Nucleus accumbens (tissue), 56 donors: ENCODE measurements at places on chromosomes 1 and 21.

GRCh38 chr1:22826604-22827580 is 116.3 kb downstream of the EPHB2 start:
- DNase-seq, result no peak

GRCh38 chr1:184044603-184045376 is 6.7 kb upstream of the TSEN15 start:
- no peak for DNase-seq

DNA sequence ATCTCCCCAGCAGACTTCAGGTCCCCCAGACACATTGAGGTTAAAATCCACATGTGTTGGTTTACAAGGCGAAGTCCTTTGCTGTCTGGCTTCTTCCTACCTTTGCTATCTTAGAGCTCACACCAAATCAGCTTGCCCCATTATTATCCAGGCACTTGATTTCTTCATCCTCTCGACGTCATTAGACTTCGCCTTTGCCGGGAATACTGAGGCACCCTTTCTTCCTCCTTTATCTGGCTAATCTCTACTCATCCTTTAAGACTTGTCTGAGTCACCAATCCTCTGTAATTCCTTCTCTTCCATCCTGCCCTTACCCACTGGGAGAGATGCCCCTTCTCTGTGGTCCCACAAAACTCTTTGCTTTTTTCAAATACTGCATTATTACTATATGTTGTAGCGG is 9.2 kb upstream of the XCL2 start:
- no peak for DNase-seq

GRCh38 chr1:30930631-30931173 is 22.1 kb upstream of the SDC3 start:
- DNase-seq, result no peak

- DNase-seq, result no peak
These were observed 75.3 kb downstream of the CD58 start for GRCh38 chr1:116495535-116495934.

GRCh38 chr21:33543505-33544129 is 779 bp downstream of the SON start:
- no peak for DNase-seq

DNA sequence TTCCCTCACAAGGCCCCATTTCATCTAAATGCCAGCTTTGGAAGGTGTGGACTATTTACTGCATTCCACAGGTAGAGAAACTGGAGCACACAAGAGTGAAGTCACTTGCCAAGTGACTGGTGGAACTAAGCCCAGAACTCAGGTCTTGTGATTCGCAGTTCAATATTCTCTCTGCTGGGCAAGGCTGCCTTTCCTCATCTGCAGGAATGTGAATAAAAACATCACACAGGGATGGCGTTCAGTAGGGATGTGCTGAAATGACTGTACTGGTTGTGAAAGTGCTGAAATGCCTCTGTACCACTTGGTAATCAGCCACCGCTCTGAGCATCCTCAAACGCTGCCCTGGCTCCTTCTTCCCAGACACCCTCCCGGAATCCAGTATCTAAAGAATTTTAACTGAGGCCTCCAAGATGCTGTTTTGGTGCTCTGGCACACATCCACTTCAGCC is 145.6 kb downstream of the HIVEP3 start:
- no peak for DNase-seq

GRCh38 chr1:113872219-113872935 is 865 bp upstream of the PTPN22 start:
- DNase-seq, result no peak

DNA sequence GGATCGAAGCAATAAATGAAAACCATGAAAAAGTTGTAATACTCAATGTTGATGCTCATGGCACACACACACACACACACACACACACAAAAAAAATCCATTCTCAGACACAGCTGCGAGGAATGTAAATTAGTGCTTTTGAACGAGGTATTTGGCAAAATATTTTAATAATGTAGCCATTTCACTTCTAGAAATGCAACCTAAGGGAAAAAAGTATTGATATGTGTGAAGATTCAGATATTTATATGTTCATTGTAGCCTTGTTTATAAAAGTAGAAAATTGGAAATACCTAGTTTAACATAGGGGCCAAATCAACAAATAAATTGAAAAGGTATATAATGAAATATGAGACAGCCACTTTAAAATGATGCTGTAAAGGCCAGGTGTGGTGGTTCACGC is 3.8 kb downstream of the PLEKHA6 start:
- no peak for DNase-seq

DNA sequence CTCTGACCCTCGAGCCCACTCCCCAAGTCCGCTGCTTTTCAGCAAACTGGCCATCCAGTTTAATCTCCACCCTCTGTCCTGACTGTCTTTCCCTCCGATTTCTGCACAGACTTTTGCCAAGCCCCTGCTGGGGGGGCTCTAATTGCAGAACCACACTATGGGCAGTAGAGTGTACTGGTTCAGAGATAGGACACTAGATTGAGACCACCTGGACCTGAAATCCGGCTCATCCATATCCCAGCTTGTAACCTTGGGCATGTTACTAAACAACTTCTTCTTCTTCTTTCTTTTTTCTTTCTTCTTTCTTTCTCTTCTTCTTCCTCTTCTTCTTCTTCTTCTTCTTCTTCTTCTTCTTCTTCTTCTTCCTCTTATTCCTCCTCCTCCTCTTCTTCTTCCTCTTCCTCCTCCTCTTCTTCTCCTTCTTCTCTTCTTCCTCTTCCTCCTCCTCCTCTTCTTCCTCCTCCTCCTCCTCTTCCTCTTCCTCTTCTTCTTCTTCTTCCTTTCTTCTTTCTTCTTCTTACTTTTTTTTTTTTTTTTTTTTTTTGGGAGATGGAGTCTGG is 7.7 kb downstream of the LRRC71 start:
- DNase-seq, result no peak

DNA sequence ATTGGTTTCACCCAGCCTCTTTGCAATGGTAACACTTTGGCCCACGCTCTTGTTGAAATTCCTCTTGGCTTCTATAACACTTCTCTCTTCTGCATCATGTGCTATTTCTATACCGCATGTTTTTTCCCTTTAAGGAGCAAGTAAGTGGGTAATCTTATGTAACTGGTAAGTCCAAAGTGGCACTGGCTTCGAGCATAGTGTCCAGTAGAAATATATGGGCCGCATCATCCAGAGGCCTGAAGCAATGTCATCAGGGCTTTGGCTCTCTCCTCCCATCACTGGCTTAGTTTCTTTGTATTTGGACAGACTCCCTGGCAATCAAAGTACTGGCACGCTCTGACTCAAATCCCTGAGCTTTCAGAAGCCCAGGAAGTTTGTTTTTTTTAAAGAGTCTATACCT is 17.5 kb downstream of the CHML start:
- no peak for DNase-seq

DNA sequence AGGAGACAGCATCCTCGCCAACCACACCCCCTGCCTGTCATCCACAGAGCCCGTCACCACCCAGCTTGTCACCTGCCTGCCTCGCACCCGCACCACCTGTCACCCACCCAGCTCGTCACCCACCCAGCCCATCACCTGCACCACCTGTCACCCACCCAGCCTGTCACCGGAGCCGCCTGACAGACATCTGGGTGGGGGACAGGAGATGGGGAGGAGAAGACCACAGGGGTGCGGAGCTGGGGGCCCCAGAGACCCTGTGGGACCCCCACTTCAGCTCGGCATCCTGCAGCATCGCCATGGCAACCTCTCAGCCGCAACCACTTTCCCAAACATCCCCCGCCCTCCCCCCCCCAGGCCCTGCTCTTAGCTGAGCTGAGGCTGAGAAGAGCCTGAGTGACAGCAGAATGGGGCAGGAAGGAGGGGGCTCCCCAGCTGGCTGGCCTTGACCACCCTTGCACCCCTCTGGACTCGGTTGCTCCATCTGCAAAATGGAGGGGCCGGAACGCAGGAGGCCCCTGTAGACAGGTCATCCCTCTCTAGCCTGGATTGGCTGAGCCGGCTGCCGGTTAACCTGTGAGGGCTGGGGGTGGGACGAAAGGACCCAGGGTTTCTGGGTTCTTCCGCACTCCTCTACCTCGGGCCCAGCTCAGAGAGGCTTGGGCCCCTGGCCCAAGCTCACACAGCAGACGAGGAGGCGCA is 11.6 kb downstream of the AHDC1 start:
- DNase-seq, result no peak

GRCh38 chr1:95982711-95983110 is 738.9 kb upstream of the PTBP2 start:
- no peak for DNase-seq

DNA sequence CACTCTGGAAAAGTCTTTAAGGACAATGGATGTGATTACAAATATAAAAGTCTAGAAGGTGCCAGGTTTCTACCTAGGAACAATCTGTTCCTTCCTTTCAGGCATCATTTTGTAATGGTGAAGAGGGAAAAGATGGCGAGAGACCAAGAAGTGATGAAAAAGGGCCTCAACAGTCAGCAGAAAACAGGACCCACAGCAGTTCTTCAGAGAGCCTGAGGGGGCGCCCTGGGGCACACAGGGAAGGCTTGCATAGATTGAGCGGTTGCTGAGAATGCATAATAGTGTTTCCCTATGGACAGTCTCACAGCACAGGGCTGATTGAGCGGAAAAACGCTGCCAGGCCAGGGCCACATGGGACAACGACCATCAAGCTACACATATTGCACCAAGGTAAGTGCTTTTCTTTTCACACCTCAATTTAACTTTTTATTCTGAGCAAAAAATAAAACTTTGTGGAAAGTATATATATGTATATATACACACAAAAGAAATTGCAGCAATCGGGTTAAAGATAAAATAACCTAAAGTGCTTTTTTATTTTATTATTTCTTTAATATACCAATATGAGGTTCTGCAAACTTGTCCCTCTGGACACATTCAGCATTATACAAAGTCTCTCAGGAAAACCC is 3.1 kb upstream of the YRDC start:
- peak; percentile 12 for DNase-seq

- DNase-seq, result no peak
These were observed 8.1 kb downstream of the CD247 start for GRCh38 chr1:167510244-167510643.

- no peak for DNase-seq
These were observed 1212.3 kb upstream of the NCAM2 start for GRCh38 chr21:19785941-19786340.

- no peak for DNase-seq
These were observed 52.8 kb upstream of the EDARADD start for GRCh38 chr1:236341298-236341697.

DNA sequence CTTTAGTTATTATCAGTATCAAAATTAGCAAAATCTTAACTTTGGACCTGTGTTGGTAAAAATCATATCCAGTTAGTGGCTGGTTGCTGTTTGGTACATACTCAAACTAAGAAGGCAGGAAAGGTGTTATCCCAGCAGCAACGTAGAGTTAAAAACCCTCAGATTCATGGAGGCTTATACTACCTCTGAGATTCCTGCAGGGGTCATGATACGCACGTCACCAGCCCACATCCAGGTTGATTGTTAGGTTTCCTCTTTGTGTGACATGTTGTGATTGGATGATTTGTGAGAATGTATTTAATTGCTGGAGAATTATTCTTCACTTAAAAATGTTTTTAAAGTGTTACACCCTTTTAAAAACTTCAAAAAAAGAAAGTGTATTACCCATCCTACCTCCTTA is 423.3 kb upstream of the ADGRL2 start:
- DNase-seq, result no peak

- no peak for DNase-seq
These were observed 110.5 kb upstream of the CDC42BPA start for GRCh38 chr1:227428803-227429202.

DNA sequence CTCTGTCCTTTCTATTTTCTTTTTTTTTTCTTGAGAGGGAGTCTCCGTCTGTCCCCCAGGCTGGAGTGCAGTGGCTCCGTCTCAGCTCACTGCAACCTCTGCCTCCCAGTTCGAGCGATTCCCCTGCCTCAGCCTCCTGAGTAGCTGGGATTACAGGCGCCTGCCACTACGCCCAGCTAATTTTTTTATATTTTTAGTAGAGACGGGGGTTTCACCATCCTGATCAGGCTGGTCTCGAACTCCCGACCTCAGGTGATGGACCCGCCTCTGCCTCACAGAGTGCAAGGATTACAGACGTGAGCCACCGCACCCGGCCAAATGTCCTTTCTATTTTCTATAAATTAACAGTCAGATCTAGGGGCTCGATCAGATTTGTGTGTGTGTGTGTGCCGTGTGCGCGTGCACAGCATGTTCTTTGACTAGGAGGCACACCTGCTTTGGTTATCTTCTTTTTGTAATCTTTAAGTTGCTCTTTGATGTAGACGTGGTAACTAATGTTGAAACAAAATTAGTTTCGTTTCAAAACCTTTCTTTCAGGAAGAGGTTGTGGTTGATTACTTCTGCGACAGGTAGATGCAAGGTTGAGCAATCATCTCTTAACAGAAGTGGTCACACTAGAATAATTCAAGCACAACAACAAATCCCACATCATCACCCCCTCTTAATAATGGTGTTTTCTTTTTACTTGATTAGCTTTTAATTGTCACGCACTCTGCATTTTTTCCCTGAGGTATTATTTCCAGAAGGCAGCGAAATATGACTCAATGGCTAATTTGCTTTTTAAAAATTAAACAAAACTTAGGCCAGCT is 779 bp upstream of the DEGS1 start:
- DNase-seq, result no peak

- DNase-seq, result no peak
These were observed 17.0 kb downstream of the SLC26A9 start for GRCh38 chr1:205926213-205926612.

GRCh38 chr1:37265786-37266667 is 208.4 kb upstream of the ZC3H12A start:
- DNase-seq, result no peak
